Naive B cell (primary cell): ENCODE measurements at places on chromosomes 2 and 18.
A peak's percentile ranks its signal among the peaks of the same experiment; 100 is the strongest.

GRCh38 chr2:58271826-58272225 lies 30.7 kb upstream of the FANCL start:
- DNase-seq: no peak

- no peak for DNase-seq
Measured at GRCh38 chr2:36572719-36573059, 25.3 kb downstream of the FEZ2 start.

DNA sequence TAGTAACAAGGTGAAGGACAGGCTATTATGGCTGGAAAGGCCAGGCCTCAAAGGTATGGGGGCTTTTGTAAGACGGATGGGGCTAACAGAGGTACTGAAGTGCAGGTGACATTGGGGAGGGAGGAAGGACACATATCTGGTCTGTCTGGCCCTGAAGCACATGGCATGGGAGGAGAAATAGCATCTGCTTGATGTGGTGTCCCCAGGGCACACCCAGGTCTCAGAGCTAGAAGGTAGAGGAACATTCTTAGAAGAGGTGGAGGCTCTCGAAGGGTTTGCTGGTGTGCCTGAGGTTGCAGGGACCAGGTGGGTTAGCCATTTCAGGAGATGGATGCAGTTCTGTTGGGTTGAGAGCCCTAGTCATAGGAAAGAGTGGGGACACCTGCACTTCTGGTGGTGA lies 9.5 kb downstream of the RALB start:
- DNase-seq: no peak

DNA sequence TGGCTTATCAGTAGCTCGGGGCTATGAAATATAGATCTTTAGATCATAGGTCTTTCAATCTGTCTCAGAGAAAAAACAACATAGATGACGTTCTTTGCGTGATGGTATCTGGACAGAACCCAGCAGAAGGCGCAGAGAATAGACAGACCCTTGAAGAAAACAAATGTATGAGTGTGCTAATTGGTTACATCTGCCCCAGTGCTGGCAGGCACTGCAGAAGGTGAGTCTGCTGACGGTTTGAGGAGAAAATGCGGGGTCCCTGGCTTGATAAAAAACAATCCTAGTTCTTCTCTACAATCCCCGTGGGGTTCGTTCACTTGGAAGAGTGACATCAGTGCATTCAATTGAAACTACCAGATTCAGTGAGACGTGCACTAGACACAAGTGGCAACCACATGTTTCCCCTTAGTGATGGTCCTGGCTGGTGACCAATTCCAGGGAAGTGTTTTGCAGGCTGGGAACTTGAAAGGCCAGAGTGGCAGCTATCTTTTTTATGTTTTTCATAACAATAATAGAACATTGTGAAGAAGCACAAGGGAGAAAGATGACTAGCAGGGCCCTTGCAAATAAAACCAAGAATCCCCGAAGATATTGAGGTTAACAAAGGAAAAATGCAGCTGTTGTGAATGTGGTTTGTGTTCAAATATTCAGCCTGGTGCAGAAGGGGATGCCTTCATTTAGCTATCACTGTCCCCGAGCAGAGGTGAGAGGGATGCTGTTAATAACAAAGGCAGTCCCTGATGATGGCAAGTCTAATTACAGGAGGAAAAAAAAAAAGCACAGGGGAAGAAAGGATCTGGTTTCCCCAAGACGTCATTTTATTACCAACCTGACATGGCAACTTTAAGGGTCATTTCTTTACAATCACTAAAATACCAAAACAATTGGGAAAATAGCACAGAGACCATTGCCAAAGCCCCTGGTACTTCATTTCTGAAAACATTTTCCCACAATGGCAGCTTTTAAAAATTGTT lies 337.6 kb upstream of the FIGN start:
- no peak for DNase-seq

DNA sequence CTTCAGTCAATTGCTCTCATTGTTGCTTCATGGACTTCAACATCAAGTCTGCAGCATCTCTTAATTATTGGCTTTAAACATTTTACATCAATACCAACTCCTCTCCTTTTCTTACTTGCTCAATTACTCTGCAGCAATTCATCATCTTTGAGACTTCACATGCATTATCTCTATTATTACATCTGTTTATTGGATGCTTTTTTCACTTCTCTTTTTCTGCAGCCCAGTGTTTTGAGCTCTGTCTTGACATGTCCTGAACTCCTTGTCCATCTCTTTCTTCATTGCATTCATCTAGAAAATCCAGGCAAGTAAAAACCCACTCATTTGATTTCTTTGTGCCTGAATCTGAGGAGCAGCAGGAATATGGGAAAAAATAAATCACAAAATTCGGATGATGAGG lies 647.9 kb downstream of the PLCL1 start:
- DNase-seq: no peak

DNA sequence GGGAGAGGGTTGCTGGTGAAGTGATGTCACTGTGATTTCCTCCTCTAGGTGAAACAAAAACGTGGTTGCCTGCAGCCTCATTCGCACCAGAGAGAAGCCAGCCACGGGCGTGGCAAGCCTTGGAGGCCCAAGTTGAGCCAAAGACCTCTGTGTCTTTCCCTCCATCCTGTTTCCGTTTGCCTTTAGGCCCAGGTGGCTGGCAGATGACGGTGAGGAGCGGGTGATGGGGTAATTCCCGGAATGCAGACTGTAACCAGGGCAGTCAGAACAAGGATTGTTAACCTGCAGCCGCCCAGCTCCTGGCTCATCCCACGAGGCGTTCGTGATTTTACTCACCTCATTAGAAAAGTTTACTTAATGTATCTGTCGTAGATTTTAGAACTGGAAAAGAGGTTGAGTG lies 14.4 kb downstream of the CTIF start:
- no peak for DNase-seq

- DNase-seq: peak; percentile 32
Measured at GRCh38 chr2:231181860-231182512, 16.4 kb upstream of the ARMC9 start.

GRCh38 chr2:220046507-220046906 lies 419.1 kb downstream of the SLC4A3 start:
- DNase-seq: no peak

GRCh38 chr18:51522821-51523220 lies 325.3 kb upstream of the MEX3C start:
- DNase-seq: no peak

DNA sequence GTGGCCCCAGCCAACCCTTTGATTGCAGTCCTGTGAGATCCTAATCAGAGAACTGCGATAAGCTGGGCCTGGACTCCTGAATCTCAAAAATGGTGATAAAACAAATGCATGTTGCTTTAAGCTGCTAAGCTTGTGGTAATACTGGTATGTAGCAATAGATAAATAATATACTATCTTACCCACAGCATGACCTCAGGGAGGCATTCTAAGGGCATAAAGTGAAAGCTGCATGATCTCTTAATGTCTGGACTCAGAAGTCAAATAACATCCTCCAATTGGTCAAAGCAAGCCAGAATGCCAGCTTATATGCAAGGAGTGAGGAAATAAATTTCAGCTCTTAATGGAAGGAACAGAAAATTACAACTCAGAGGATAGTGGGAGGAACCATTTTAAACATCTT lies 246.1 kb downstream of the FSIP2 start:
- no peak for DNase-seq

DNA sequence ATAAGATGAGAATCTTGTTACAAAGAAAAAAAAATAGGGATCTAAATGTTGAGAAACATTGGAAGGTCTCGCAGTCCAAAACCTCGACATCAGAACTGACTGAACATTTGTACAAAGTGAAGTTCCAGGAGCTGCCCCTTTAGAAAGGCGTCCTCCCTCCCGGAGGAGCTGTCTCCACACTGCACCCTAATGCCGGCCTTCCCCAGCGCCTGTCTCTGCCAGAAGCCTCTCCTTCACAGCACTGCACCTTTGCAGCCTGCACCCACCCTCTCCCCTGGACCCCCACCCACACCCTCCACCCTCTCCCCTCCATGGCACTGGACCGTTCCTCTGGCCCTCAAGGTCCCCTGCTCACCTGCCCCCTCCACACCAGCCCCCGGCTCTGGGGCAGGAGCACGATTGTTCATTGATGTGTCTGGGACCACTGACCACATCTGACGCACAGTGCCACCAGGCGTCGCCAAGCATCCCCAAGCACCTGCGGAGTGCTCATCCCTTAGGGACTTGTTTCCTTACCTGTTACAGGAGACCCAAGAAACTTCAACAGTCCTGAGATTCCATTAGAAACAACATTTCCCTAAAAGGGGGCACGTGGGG lies 90.3 kb upstream of the SNTG2 start:
- no peak for DNase-seq

DNA sequence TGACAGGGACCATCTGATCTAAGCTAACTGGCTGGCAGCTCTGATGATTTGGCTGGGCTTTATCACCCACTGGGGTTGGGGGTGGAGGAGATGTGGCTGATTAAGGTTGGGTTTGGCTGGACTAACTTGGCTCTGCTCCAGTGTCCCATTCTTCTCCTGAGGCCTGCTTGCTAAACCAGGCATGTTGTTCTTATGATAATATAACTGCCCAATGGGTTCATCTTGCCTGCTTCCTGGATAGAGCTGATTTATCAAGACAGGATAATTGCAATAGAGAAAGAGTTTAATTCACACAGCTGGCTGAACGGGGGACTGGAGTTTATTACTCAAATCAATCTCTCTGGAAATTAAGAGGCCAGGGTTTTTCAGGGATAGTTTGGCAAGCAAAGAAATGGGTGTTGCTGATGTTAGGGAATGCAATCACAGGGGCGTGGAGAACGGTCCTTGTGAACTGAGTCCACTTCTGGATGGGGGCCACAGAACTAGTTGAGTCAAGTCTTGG lies 150.4 kb downstream of the PTH2R start:
- DNase-seq: no peak

DNA sequence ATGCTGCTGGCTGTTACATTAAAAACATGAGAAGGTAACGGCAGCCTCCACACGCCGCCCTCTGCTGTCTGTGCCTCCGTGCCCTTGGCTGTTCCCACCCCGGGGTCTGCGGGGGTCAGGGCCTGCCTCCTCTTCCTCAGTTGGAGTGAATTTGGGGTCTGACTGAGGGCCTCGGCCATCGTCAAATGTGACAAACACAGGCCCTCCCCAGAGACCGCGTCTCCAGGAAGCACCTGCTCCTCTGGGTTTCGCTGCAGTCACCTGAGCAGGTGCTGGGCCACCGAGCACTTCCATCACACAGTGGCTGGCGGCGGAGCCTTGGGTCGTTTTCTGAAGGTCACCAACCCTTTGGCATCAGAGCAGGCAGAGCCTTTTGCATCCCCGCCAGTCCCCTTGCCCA lies 70.9 kb downstream of the NFATC1 start:
- peak; percentile 83 for DNase-seq

GRCh38 chr2:23283-23682 lies 23.0 kb downstream of the FAM110C start:
- DNase-seq: no peak

DNA sequence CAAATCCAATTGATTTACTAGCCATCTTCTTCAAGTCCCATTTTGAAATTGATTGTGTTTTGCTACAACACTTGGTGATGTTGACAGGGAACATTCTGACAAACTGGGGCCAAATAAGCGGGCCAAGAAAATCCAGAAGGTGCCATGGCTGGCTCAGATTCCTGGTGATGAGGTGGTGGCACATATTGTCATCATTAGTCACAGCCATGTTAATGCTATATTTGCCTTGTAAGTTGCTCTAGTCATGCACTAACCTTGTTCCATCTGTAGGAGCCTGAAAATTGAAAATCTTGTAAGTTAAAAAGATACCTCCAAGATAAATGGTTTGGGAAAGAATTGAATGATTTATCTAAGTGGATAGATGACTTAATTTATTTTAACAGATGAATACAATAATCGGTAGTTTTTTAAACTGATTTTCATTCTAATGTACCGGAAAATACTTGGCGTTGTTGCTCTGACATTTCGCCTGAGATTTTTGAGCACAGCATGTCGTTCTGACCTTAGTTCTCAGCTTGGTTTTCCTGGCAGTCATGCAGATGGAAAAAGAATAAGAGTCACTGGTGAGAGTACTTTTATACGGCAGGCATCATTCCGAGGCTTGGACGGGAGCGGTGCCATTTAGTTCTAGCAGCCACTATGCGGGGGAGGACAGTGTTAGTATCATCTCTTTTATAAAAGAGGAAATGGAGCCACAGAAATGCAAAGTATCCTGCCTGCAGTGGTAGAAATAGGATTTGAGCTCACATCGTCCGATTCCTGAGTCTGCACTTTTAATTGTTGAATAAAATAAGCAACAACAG lies 133.9 kb downstream of the ZNF532 start:
- no peak for DNase-seq

- peak; percentile 32 for DNase-seq
Measured at GRCh38 chr2:42238644-42239288, 69.6 kb downstream of the EML4 start.

DNA sequence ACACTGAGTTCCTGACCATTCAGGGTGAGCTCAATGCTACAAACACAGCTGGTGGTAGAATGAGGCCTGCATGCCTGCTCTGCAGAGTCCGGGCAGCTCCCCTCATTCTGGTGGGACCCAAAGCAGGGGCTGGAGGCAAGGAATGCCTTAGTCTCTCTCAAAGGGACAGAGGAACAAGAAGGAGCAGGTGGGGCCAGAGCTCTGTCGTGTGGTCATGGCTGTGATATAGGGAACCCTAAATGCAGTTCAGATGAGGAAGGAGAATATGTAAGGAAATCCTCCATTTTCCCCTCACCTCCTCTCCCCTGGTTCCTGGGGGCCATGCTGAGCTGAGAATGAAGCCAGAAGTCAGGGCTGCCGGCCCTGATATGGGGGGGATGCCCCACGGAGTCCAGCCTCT lies 334.3 kb downstream of the CYP26B1 start:
- DNase-seq: no peak

DNA sequence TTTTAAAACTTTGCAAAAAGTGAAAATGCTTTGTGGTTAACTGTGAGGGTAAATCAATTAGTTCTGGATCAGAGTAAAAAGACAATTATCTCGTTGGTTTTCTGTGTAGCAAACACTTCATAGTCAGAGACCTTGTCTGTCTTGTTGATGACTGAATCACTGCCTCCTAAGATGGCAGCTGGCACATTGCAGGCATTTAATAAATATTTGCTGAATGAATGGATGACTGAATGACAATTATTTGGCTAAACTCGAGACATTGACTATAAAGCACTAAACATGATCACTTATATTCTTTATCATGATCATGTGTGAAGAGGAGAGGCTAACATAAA lies 96.2 kb downstream of the MAIP1 start:
- no peak for DNase-seq

DNA sequence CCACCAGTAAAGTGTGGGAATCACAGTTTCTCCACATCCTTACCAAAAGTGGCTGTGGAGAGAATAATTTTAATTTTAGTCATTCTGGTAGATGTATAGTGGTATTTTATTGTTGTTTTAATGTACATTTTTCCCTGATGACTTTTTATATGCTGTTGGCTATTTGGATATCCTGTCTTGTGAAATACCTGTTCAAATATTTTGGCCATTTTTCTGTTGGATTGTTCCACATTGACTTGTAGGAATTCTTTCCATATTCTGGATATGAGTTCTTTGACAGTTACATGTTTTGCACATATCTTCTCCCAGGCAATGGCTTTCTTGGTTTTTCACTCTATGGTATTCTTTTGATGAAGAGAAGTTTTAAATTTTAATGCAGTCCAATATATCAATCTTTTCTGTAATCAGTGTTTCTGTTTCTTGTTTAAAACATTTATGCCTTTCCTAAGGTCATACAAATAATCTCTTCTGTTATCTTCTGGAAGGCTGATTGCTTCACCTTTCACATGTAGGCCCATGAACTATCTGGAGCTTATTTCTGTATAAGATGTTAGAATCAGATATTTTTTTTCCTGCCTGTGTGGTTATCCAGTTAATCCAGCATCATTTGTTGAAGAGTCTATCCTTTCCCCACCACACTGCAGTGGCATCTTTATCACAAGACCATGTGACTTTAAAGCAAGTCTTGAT lies 19.0 kb downstream of the AFTPH start:
- DNase-seq: no peak

- DNase-seq: no peak
Measured at GRCh38 chr2:38214209-38214717, 138.3 kb upstream of the CYP1B1 start.
